ENCODE measurements at places on chromosomes 3 and 15. TPM values are rescaled to one million over a fixed set of nuclear protein-coding genes. Genes with fewer than 3 reads are reported as not detected.
A peak's percentile ranks its signal among the peaks of the same experiment; 100 is the strongest.

DNA sequence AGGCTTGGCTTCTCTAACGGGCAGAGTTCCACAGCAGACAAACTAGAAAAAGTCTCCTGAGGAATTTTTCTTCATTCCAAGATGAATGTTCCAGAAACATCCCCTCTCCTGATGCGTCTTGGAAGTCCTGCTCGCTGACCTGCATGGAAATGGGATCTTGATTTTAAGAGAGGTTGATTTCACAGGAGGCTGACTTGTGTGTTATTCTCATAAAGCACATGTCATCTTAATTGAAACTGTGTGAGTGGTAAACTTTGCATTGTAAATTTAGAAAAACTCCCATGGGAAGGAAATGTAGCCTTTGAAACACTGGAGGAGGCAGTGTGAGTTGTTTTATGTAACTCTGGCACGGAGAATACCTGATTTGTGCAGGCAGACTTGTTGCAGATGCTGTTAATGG is 337.8 kb upstream of the NR2E3 start:
- DNase-seq = no peak

DNA sequence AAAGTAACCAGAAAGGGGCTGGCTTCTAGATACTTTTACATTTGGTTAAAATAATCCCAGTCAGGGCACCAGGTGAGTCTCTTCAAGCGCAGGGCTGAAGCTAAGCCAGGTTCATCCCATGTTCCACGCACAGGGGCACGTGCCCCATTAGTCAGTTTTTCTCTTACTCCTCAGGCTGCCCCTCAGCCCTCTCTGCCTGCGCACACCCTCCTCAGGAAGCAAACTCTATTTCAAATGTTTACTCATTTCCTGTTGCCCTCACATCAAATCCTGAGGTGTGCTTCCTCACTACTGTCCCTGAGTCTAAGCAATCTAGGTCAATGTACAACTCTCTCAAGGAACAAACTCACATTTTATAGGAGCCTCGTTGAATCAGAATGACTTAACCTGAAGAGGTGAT is 48.5 kb downstream of the THBS1 start:
- DNase-seq = no peak

DNA sequence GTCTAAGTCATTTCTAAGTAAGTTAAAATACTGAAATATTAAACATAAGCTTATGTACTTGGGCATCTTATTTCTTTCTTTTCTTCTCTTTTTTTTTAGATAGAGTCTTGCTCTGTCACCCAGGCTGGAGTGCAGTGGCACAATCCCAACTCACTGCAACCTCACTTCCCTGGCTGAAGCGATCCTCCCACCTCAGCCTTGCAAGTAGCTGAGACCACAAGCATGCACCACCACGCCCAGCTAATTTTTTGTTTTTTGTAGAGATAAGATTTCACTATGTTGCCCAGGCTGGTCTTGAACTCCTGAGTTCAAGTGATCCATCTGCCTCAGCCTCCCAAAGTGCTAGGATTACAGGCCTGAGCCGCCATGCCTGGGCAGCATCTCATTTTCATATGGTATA is 16.0 kb upstream of the ZNF710 start:
- no peak for DNase-seq

DNA sequence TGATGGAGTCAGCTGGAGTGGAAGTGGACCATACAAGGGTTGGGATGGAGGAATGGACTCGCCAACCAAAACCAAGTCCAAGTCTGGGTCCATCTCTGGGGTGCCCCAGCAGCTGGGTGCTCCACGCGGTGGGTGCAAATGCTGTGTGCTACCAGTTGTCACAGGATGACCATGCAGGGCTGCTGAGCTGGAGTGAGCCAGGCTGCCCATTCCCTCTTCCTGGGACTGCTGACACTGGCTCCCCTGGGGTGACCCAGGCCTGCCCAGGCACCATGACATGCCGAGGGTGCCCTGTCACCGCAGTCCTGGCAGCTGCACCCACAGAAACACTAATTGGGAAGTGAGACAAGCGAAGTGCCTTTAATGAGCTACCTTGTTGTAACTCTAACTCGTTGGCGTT is 140.2 kb downstream of the TPRA1 start:
- no peak for DNase-seq

DNA sequence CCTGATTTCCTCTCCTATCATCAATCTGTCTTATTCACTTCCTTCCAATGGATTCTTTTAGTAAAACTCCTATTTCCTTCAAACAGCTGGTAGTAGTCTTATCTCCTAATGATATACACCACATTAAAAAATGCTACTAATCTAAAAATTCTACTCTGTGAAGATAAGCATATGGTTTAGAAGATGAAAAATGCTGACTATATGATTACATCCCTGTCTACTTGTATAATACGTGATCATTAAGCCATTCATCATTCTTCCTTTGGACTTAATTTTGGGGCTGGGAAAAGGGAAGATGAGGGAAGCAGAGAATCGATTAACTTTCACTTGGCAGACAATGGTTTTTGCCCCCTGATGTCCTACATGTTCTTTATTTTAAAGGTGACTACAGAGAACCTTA is 453.1 kb downstream of the NSUN3 start:
- no peak for DNase-seq

- DNase-seq = no peak
Measured at GRCh38 chr3:15768421-15769255, 29.1 kb downstream of the ANKRD28 start.

DNA sequence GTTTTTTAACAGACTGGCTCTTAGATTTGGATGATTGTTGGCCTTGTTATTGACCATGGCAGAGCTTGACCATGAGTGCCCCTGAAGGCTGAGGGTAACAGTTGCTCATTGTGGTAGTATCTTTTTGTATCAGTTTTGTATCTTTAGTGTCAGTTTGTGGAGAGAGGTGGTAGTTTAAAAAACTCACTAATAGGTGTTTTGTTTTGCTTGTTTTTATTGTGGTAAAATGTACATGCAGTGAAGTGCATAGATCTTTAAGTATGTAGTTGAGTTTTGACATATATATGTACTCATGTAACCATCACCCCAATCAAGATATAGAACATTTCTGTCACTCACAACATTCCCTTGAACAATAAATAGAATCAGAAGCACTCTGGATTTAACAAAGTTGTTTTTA is 9.8 kb downstream of the GMPS start:
- DNase-seq = no peak

DNA sequence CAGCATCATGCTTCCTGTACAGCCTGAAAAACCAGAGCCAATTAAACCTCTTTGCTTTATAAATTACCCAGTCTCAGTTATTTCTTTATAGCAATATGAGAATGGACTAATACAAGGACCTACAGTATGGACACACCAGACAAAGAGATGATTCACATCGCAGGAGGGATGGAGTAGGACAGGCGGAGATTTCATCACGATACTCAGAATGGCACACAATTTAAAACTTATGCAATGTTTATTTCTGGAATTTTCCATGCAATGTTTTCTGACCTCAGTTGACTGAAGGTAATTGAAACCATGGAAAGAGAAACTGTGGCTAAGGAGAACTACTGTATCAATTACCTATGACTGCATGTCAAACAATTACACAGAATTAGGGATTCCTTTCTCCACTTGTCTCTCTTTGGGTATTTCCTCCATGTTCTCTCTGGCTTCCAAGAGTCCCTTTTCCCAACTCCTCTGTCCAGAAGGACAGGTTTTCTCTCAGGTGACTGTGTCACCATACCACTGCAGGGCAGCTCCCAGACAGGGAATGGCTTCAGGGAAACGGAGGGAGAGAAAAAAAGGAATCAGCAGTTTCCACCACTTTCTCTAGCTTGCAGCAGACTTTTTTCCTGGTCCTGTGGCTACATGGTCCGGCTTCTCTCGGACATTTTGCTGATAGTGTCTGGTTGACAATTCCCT is 3.0 kb upstream of the ANO10 start:
- DNase-seq = no peak

GRCh38 chr3:39127908-39128304 is 20.4 kb downstream of the TTC21A start:
- no peak for DNase-seq

DNA sequence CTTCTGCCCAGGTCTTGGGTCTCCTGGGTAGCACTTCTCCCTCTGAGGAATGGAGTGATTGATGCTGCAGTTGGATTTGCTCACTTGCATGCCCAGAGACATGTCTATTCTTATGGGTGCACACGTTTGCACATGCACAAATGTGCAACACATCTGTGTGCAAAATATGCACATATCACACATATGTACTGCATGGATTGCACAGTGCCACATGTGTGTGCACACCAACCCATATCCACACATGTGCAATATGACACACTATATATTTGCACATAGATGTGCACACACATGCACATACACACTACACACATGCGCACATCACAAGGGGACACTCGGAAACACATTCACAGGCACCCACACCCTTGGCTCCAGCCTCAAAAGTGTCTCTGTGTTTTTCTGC is 671 bp upstream of the SEMA3B start:
- DNase-seq = no peak

DNA sequence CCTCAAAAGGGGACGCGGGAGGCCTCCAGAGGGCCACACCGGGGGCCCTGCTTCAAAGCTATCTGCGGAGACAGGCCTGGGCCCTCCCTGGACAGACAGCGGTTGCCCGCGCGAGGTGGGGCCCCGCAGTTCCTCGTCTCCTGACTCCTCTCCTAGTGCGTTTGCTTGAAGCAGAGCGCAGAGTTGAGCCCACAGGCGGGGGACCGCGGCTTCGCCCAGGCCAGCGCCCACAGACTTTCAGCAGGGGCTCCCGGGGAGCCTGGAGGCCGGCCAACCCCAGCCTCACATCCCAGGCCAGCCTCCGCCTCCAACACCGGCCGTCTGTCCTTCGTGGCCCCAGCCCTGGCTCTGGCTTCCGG is 540 bp upstream of the ADAMTS7 start:
- DNase-seq = no peak

GRCh38 chr15:63238796-63239195 is 38.6 kb upstream of the APH1B start:
- DNase-seq = no peak

DNA sequence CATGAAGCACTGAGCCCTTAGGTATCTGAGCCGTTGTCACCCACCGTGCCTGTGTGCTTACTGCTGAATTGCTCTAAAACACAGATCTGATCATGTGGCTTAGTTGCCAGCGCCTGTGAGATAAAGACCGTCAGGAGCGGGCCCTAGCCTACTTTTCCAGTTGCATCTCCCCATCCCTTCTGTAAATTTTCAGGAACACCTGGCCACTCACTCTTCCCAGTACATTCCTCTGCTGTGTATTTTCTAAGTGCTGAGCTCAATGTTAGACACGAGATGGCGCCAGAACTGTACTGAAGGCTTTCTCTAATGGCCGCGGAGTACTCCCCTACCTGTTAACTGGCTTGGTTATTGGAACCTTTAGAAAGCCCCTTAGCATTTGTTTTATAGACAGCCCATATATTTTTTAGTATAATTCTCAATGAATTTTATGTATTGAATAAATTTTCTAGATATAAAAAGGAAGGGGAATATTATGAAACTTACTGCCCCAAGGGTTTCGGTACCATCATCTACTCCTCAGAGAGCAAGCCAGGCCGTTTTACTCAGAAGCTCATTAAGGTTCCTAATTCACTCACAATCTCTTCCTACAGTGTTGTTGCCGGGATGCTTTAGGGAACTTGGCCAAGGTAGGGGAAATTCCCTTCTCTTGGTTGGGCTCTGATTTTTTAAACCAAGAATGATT is 16.7 kb upstream of the WNT7A start:
- peak; percentile 81 for DNase-seq

GRCh38 chr3:18562364-18563154 is 137.4 kb upstream of the SATB1 start:
- DNase-seq = no peak

GRCh38 chr3:49198611-49199230 is 27.3 kb downstream of the KLHDC8B start:
- no peak for DNase-seq

DNAJC17 gene
- 41.1 TPM for polyA plus RNA-seq

GPR15 gene
- polyA plus RNA-seq = not detected

SCN11A gene
- 1.8 TPM for polyA plus RNA-seq

AGTR1 gene
- polyA plus RNA-seq = 19.2 TPM

FES gene
- 13.1 TPM for polyA plus RNA-seq

EFL1 gene
- 21.7 TPM for polyA plus RNA-seq

DVL3 gene
- 83.6 TPM for polyA plus RNA-seq

HESX1 gene
- 4.5 TPM for polyA plus RNA-seq

ARL14 gene
- 0.35 TPM for polyA plus RNA-seq

All from left kidney (tissue), 8 donors.